Stimulated activated CD8-positive, alpha-beta memory T cell treated with anti-CD3 and anti-CD28 coated beads, Interleukin-4, amount 100 ng/mL, for 4 hours (primary cell): ENCODE measurements at places on chromosomes 6 and 20.

DNA sequence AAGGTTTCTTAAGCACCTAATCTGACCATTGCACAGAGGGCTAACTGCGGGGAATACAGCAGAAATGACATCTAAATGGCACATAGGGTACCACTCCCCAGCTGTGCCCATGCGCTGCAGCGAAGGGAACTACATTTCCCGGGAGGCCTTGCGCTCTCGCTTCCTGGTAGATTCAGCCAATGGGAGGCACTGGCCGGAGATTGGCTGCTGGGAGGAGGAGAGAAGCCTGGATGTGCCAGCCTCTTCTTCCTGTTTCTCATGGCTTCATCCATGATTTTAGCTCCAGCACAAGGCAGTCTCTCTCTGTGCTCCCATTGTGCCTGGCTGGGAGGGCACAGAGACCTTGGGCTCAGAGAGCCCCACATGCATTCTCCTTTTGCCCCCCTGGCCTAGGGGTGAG is 101.7 kb upstream of the FOXA2 start:
- no peak for DNase-seq

- peak; percentile 82 for DNase-seq
Measured at GRCh38 chr6:30626484-30627366, at the start of gene ATAT1. Gene ATAT1, plus strand, starts transcription at chr6:30626874.

DNA sequence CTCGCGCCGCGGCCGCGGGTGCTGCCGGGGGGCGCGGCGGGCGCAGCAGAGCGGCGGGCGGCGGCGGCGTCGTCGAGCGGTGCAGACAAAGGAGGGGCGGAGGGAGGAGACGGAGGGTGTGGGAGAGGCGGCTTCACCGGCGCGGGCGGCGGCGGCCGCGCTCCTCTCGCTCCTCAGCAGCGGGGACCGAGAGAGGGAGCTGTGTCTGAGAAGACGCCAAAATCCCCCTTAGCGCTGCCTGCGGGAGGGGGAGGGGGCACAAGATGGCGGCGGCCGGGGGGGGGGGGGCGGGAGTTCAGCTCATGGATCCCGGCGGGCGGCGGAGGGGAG is 296 bp downstream of the ADNP start:
- no peak for DNase-seq

DNA sequence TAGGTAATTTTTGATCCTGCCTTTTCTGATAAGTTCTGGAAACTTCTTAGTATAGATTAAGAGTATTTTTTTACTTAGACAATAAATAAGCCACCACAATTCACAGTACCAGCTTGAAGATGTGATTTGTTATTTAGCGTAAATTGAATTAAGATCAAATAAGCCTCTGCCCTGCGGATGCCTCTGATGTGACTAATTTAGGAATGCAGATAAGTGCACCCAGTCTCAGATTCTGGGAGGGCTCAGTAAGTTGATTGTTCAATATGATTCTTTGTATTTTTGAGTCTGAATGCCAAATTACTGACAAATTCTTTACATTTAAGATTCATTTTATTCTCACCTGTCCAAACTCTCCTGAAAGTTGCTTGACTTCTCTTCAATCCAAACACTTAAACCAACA is 147.5 kb downstream of the THBS2 start:
- no peak for DNase-seq

DNA sequence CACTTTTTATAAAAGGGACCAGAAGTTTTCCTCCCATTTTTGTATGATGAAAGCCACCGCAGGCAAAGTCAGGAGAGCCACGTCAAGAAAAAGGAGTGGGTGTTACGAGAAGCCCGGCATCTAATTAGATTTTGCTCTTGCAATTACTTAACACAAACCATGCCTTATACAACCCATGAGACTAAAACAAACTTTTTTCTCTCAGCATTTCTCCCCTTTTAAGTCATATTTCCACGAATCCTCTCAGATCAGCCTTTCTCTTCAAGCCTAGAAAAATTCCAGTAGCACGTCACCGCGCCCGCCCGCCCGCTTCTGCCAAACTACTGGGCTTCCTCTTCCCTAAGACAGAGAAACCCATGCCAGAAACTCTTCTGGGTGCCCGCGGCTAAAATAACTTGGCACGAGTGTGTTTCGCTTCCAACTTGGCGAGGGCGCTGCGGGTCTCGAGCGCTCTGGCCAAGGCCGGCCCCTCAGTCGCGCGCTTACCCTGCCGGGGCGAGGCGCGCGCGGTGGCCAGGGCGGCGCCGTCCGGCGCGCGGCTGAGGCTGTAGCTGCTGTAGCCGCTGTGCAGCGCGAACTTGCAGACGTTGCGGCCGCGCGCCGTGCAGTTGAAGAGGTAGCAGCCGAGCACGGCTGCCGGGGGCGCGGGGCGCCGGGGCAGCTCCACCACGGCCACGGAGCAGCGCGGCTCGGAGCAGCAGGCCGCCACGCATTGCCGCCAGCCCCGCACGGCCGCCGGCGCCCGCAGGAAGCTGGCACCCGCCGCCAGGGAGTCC is 1.0 kb downstream of the LRP11 start:
- no peak for DNase-seq

DNA sequence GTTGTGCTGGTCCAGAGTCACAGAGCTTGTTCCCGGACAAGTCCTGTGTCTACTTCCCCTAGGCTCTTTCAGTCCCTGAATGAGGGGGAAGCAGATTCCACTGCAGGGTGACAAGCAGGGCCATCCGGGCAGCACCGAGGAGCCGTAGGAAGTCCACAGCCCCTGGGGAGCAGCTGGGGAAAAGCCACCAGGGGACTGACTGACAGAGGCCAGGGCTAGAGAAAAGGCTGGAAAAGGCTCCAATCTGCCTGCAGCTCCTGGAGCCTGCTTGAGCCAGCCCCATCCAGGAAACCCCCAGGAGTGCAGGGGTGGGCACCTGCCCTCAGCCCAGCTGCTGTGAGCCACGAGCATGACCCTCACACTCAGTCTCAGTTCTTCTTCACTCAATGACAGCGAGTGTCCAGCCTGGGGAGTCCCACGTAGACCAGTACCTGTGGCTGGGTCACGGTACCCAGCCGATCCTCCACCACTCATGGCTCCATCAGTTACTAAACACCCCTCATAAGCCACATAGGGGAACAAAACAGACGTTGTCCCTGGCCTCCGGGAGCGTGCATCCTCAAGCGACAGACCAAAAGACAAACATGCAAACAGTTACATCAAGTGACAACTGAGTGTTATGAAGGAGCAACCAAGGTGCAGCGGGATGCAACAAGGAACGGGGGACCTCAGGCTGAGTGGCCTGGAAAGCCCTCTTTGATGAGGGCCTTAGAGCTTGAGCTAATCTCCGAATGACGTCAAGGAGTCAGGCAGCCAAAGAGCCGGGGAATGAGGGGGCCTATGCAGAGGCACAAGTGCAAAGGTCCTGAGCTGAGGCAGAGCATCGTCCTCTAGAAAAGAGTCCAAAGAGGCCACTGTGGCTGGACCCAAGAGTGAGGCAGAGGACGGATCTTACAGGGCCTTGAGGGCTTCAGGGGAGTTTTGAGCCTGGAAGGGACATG is 24.8 kb upstream of the VSTM2L start:
- no peak for DNase-seq

DNA sequence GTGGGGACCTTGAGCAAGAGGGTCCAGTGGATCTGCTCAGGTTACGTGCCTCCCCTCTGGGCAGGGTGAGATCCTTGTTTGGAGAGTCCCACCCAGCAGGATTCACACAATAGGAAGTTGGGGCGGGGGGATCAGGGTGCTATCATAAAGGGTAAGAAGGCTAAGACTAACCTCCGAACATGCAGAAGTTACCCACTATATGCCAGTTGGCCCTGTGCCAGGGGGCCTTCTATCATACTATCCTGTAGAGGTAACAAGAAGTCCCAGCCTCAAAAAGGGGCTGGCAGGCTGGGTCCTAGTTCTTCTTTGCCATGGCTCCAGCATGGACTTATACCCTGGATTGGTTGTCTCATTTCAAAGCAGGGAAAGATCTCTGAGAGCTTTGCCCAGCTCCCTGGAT is 94.1 kb downstream of the CDH26 start:
- DNase-seq = no peak

GRCh38 chr6:71239694-71240093 is 48.9 kb upstream of the OGFRL1 start:
- DNase-seq = no peak

- no peak for DNase-seq
Measured at GRCh38 chr6:31035862-31036497, 25.7 kb downstream of the MUC22 start.

DNA sequence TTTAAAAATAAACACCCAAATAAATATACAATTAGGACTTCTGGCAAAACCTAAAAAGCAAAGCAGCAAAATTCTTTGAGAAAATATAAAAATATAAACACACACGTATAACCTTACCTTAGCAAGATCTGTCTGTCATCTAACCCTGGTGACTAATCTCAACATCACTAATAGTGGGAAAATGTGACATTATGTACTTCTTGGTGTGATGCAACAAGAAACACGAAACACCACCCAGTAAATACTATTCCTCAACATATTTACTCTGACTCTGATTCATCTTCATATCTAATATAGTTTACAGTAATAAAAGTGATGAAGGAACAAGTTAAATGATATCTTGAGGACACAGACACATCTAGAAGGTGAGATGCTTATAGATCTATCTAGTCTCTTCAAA is 332.6 kb upstream of the MANEA start:
- no peak for DNase-seq

GRCh38 chr6:104601131-104601651 is 258.5 kb downstream of the HACE1 start:
- DNase-seq = no peak

DNA sequence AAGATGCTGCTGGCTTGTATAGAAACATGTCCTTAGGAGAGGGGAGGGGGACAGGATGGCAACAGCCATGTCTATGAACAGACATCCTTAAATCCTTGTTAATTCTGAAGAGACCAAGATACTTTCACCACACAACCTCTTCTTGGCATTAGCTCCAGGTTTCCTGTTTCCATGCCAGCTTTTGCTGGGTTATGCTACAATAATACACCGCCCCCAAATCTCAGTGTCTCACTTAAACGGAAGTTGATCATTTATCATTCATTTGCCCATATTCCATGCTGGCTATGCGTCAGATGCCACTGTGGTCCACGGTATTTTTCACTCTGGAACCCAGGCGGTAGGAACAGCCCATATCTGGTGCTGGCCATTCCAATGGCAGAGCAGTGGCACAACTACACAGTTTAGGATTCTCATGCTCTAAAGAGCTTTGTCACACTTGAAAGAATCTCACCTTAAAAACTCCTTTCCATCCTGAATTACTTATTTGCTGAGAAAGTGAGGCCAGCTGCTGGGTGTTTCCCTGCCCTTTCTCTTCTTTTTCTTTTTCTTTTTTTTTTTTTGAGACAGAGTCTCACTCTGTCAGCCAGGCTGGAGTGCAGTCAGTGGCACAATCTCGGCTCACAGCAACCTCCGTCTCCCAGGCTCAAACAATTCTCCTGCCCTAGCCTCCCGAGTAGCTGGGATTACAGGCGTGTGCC is 3.7 kb upstream of the RNASET2 start:
- DNase-seq = no peak

DNA sequence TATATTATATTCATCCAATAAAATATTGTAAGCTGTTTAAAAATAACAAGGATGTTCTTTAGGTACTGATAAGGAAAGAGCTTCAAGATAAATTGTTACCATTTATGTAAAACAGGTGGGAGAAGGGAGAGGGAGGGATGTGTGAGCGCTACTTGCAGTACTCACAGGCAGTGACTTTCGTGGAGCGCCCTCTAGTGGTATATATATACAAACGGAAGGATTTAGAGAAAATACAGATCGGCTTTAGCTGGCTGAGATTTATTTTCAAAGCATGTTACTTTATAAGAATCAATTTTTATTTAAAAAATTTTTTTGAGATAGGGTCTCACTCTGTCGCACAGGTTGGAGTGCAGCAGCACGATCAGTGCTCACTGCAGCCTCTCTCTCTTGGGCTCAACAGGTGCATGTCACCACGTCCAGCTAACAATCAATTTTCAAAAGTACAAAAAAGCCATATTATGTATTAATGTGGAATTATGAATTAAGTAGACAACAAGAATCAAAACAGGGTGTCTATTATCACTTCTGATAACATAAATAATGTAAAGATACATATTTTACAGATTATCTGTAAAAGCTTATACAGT is 3.3 kb upstream of the MOG start:
- no peak for DNase-seq

DNA sequence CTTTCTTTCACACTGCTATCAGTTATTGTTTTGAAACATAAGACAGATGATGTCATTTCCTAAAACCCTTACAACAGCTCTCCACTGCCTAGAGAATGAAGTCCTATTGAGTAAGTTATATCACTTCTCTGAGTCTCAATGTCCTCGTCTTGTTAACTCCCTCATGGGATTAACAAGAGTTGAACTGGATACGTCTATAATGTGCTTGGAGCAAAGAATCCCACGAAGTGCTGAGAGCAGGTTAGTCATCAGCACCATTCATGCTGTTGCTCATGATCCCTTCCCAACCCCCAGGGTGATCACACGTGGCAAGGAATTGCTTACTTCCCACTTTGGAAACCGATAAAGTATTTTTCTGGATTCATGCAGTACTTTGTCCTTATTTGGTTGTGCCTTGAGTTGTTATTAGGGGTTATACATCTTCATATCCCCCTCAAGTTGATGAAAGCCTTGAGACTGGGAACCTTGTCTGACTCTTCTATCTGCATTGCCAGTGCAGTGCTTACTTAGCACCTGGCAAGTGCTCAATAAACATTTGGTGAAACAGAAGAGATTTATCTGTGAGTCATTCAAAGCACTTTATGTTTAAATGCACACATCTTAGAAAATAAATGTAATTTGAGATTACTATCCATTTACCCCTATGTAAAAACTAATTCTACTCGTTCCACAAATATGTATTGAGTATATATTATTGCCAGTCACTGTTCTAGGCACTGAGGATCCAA is 487.5 kb downstream of the EPM2A start:
- DNase-seq = no peak

GRCh38 chr20:63517376-63518309 is 2.9 kb upstream of the PPDPF start:
- no peak for DNase-seq

DNA sequence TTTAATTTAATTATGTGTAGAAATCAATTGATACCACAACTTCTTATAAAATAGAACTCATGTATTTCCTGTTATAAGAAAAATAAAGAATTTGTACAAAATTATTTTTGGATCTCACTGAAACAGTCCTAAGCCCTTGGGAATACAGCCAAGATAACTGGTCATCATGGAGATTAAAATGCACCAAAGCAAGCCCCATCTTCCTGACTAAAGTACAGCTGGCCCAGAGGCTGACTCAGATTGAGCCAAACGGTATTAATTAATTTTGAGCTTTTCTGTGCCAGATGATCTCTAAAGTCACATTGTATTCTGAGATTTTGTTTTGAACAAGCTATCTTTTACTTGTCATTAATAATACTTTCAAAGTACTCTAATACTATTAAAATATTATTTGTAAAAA is 978.5 kb downstream of the TBC1D32 start:
- no peak for DNase-seq
